ENCODE measurements at places on chromosomes 7 and 10. TPM values are rescaled to one million over a fixed set of nuclear protein-coding genes. Genes with fewer than 3 reads are reported as not detected.

SEC23IP gene
- 39.6 TPM for polyA plus RNA-seq

DNA sequence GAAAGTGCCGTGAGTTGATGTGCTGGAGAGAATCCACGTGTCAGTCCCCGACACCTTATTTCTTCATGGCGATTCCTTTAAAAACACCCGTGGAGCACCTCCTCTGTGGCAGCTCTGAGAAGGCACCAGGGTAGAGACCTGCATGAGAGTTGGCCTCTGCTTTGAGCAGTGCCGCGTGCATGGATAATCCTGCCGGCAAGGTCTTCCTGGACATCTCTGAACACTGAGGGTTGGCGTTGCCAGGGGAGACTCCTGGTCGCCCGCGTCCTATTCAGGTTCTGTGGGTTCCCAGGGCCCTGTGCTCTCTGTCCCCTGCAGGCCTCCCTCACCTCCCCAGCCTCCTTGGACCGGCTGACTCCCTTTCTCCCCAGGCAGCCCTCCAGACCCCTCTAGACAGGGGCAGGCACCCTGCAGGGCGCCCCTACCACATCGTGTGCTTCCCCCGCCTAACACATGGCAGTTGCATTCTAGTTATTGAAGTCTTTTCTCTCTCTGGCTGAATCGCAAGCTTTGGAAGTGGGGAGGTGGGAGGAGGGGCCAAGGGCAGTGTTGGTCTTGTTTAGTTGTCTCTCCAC, 95.6 kb downstream of the MKI67 start:
- no peak for DNase-seq

PON1 gene
- not detected for polyA plus RNA-seq

FGFR2 gene
- polyA plus RNA-seq: not detected

MMRN2 gene
- polyA plus RNA-seq: not detected

LRRC4 gene
- polyA plus RNA-seq: not detected

CCL26 gene
- polyA plus RNA-seq: not detected

DNA sequence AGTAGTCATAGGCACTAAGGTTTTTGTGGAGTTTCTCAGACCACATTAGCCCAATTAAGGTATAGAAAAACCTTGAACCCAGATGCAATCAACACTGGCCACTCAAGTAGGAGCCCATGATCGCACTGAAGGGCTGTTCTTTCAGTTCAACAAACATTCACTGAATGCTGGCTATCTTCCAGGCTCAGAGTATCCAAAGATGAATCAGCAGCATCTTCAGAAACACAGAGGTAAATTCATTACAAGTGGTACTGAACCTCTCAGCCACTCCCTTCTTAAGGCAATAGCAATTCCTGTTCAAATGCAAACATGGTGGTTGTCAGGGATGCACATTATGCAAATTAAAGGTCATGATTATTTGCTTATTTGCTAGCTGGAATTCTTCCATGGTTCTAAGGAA, 17.1 kb downstream of the KCNK18 start:
- DNase-seq: no peak

GRCh38 chr7:137345799-137346449, 2.4 kb upstream of the PTN start:
- DNase-seq: no peak

HKDC1 gene
- 4.3 TPM for polyA plus RNA-seq

- no peak for DNase-seq
Observed at GRCh38 chr10:90167174-90168064, 466.0 kb downstream of the KIF20B start.

- DNase-seq: no peak
Observed at GRCh38 chr7:102814025-102814471, 65.2 kb downstream of the FAM185A start.

GRCh38 chr7:155931396-155932085, 119.3 kb upstream of the SHH start:
- DNase-seq: no peak

SPACDR gene
- 0.28 TPM for polyA plus RNA-seq

AKR1C3 gene
- 5.9 TPM for polyA plus RNA-seq

- DNase-seq: no peak
Observed at GRCh38 chr10:124211921-124212320, 118.5 kb upstream of the CHST15 start.

ODAD2 gene
- not detected for polyA plus RNA-seq

SLC37A3 gene
- 8.6 TPM for polyA plus RNA-seq

ENTPD7 gene
- 0.83 TPM for polyA plus RNA-seq

DNA sequence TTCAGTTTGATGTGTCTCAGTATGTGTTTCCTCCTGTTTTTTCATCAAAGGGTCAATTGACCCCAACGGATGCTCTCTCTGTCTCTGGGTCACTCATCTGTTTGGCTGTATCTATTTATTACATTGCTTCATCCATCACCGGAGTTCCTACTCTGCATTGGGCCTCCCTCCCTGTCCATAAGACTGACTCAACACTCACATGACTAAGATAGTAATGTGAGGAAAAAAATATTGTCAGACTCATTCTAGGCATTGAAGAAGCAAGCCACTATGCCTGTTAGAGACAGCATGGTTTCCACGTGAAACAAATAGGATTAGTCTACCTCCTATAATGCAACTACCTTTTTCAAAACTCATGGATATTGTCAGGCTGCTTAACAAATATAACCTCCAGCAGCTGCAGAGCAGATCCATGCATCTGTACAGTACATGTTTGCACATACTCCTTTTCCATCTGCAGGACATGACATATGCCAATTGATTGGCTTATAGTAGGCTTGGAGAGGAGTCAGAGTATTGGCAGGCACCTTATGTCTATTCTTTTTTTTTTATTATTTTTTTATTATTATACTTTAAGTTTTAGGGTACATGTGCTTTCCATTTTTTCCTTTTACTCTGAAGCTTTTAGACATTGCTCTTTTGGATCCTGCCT, 275.2 kb downstream of the LRRTM3 start:
- DNase-seq: no peak

- no peak for DNase-seq
Observed at GRCh38 chr10:133528845-133529575, 1.8 kb downstream of the CYP2E1 start.

GRCh38 chr10:80945264-80945880, 407.7 kb downstream of the SH2D4B start:
- no peak for DNase-seq

FBXO24 gene
- polyA plus RNA-seq: 0.95 TPM

- no peak for DNase-seq
Observed at GRCh38 chr7:114949231-114949630, 27.3 kb downstream of the MDFIC start.

- DNase-seq: no peak
Observed at GRCh38 chr7:138164804-138165203, 88.5 kb downstream of the AKR1D1 start.

GRCh38 chr7:117458977-117459583, 20.7 kb upstream of the CFTR start:
- DNase-seq: no peak

GRCh38 chr7:6554848-6555247, 3.6 kb upstream of the GRID2IP start:
- DNase-seq: no peak

ACTA2 gene
- 9.7 TPM for polyA plus RNA-seq

PAX4 gene
- not detected for polyA plus RNA-seq

CXCL12 gene
- polyA plus RNA-seq: not detected

DNA sequence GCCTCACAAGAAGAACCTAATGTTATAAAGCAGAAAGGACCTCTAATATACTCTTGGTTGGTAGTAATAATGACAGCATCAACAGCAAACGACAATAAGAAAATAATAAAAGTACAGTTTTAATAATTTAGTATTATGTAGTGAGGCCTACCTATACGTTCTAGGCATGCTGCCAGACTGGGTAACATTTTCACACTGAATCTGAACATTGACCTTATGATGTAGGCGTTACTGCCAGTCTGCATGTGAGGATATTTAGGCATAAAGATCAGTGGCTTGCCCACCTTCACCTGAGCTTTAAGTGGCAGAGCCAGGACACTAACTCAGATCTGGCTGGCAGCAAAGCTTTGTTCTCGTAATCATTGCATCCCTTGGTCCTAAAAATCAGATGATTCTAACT, 2.5 kb downstream of the FGL2 start:
- DNase-seq: no peak

- DNase-seq: no peak
Observed at GRCh38 chr7:47386273-47386835, 195.6 kb downstream of the TNS3 start.

DNA sequence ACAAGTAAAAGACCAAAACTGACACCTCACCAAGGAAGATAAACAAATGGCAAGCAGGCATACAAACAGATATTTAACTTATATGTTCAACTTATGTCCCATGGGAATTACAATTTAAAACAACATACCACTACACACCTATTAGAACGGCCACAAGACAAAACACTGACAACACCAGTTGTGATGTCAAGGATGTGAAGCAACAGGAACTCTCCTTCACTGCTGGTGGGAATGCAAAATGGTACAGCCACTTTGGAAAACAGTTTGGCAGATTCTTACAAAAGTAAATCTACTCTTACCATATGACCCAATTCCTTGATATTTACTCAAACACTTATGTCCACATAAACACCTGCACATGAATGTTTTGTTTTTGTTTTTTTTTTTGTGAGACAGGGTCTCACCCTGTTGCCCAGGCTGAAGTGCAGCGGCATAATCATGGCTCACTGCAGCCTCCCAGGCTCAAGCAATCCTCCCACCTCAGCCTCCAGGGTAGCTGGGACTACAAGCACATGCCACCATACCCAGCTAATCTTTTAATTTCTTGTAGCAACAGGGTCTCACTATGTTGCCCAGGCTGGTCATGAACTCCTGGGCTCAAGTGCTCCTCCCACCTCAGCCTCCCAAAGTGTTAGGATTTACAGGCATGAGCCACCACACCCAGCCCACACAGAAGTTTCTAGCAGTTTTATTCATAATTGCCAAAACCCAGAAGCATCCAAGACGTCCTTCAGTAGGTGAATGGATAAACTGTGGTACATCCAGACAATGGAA, 27.3 kb downstream of the HERC4 start:
- no peak for DNase-seq

DNA sequence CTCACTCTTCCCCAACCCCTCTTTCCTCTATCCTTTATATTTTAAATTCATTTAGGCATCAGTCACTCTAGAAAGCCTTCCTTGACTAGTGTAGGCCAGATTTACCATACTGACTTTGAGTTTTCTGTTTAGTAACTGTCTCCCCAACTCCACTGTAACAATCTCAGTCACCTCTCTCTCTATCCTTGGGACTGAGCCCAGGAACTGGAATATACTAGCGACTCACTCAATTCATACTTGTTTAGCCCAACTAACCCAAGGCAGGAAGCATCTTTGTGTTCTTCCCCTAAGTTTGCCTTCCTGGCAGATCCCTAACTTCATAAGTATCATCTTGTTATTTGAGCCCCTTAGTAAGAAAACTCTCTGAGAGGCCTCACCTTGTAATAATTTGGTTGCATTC, 19.1 kb downstream of the PLCE1 start:
- DNase-seq: no peak

OGDHL gene
- not detected for polyA plus RNA-seq

PDK4 gene
- not detected for polyA plus RNA-seq

CYP17A1 gene
- not detected for polyA plus RNA-seq

CRHR2 gene
- not detected for polyA plus RNA-seq

DNA sequence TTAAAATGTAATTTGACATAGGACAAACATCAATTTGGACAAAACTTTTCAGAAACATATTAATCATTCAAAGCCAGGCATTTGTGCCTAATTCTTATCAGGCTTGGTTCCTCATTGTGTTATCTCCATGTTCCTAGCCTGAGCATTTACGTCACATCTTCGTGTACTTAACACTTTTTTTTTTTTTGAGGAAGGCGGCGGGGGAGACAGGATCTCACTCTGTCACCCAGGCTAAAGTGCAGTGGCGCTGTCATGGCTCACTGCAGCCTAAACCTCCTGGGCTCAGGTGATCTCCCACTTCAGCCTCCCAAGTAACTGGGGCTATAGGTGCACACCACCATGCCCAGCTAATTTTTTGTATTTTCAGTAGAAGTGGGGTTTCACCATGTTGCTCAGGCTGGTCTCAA, 19.8 kb downstream of the HNRNPA2B1 start:
- no peak for DNase-seq

PIK3CG gene
- polyA plus RNA-seq: 23.0 TPM

- DNase-seq: no peak
Observed at GRCh38 chr10:96721207-96721572, 876 bp upstream of the PIK3AP1 start.

DNA sequence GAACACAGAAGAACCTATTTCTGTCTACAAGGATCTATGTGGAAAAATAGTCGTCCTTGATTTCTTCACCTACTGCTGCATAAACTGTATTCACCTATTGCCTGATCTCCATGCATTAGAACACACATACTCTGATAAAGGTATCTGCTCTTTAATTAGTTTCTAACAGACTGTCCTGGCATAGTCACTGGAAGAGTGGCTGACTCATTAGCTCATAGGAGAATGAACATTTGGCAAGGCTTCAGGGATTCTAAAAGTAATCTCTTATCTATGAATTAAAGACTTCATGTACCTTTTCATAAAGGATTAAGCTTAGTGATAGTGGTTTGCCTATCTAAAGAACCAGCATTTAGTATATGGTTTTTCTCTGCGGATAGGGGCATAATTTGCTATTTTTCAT, 4.1 kb downstream of the NHLRC2 start:
- DNase-seq: no peak

GRID2IP gene
- polyA plus RNA-seq: not detected

DNA sequence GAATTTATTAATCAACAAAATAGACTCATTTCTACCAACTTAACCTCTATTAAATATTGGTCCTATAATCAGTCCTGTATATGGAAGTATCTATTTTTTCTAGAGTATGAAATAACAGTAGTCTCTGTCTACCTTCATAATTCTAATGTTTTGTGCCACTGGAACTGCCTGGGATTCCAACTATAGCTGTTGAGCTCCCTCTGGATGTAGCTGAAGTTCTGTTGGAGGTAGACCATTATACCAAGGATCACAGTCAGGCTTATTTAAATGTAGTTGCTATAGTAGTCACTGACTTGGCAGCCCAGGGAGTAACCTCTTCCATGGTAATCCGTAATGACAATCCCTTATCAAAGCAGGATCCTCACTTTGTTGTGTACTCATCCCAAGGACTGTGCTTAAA, 48.5 kb upstream of the PHYHIPL start:
- no peak for DNase-seq

LAMB1 gene
- polyA plus RNA-seq: 0.37 TPM

DNA sequence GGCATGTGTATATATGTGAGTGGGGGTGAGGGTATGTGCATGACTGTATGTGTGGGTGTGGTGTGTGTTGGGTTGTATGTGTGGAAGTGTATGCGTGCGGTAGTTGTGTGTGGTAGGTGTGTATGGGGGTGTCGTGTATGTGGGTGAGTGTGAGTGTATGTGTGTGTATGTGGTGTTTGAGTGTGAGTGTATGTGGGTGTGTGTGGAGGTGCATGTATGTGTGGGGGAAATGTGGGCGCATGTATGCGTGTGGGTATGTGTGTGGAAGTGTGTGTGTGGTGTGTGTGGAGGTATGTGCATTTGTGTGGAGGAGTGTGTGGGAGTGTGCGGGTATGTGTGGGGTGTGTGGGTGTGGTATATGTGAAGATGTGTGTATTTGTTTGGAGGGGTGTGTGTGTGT, 269.5 kb downstream of the GPR158 start:
- DNase-seq: no peak

OR6B1 gene
- polyA plus RNA-seq: not detected

- DNase-seq: no peak
Observed at GRCh38 chr10:88254091-88254490, 329.0 kb downstream of the RNLS start.

BBS9 gene
- polyA plus RNA-seq: 12.7 TPM

ZNF425 gene
- 1.0 TPM for polyA plus RNA-seq

- DNase-seq: no peak
Observed at GRCh38 chr7:125061776-125062397, 132.3 kb upstream of the POT1 start.

- DNase-seq: peak; percentile 85
Observed at GRCh38 chr10:102612964-102613275, 31.4 kb upstream of the TRIM8 start.

All from naive thymus-derived CD8-positive, alpha-beta T cell (primary cell).